ENCODE measurements at places on chromosomes 2 and 18.

GRCh38 chr2:231425811-231426703, 30.5 kb downstream of the B3GNT7 start:
- DNase-seq, result peak; percentile 53

DNA sequence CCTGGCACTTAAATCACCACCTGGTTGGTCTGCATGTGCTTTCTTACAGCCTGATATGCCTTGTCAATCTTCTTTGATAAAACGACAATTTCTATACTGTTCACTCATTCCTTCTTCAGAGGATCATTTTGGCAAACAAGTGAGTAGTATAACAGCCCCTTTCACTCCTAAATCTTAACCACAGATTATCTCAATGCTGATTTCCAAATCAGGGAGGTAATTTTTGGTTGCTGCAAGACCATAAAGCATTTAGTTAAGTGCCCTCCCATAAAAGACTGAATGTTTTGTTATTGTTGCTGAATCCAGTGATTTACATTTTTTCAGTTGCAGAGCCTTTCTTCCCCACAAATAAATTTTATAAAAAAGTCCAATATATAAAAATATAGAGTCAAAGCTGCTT, 129.2 kb upstream of the CYP26B1 start:
- no peak for DNase-seq

DNA sequence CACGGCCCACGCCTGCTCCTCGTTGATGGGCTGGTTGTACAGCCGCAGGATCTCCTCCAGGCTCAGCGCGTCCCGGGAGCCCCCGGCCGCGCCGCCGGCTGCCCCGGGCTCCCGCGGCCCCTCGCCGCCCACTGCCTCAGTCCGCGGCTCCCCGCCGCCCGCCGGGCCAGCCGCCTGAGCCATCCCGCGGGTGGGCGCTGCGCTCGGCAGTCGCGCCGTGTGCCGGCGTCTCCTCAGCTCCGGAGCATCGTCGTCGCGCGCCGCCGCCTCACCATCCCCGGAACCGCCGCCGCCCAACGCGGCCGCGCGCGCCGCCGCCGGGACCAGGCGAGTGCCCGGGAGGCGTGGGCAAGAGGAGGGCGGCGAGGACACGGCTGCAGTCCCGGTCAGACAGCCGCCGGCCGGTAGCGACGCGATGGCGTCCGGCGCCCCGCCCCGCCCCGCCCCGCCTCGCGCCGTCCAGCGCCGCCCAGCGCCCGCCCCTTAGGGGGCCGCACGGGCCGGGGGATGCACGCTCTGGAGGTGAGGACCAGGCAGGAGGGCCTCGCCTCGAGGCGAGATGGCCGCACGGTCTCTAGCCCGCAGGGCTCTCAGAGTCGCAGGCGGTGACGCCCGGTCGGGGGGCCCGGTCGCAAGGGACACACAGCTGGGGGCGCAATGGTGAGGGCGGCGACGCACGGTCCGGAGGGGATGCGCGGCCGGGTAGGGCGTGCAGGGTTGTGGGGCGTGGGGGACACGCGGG, at the start of gene SPIRE1:
Gene SPIRE1, minus strand, starts transcription at position 424 of the 742 bp plus-strand sequence. Its CDS starts 241 bp downstream, at position 183.
- DNase-seq, result peak; percentile 34

DNA sequence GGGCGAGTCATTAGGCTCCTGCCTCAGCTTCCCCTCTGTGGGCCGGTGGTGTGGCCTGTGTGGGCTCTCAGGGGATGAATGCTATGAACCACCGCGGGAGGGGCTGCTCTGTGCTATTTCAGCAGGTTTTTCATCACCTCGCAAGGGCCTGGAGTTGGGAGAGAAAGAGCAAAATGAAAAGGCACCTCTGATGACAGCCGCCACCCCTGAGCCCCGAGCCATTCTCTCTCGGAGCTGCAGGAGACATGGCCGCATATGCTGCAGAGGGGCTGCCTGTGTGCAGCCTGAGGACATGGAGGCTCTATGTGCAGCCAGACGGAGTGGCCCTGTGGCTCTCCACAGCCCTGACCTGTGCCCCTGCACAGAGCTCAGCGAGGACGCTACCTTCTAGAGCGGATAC, 96.2 kb upstream of the CTDP1 start:
- DNase-seq, result no peak

DNA sequence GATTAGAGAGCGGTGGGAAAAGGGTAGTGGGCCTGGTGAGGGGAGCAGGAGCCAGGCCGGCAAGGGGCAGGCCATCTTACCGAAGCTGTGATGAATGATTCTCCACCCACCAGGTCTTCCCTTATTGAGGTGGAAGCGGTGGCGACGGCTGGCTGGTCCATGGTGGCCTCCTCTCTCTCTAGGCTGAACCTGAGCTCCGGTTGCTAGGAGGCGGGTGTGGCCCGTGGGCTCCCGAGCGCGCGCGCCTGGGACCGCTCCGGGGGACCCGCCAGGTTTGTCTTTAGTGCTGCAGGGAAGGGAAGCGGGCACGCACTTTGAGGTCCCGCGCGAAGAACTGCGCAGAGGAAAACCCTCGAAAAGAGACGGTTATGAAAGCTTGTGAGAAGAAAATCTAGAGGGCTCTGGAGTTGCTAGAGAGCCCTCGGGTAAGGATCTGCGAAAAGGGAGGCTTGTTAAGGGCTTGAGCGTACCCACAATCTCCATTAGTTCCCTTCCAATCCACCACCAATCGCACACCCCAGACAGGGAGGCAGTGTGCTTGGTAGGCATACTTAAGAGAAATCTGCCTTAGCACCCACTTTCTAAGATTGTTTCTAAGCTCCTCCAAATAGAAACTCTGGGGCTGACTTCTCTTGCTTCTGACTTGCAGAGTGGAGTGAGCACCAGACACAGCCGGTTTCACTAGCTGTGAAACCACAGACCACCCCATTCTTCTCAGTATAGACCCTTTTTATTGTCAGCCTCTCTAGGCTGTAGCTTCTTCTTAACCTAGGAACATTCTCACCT, at the start of gene STPG4:
Gene STPG4, minus strand, starts transcription at position 218 of the 786 bp plus-strand sequence. Its CDS starts 57 bp downstream, at position 161.
- no peak for DNase-seq

- peak; percentile 90 for DNase-seq
Observed at GRCh38 chr2:136378712-136379595, 261.0 kb upstream of the CXCR4 start.

- no peak for DNase-seq
Observed at GRCh38 chr18:7023581-7023980, 94.0 kb downstream of the LAMA1 start.

GRCh38 chr18:42187611-42188380, 232.8 kb downstream of the PIK3C3 start:
- no peak for DNase-seq

GRCh38 chr2:42147641-42148274, 21.4 kb upstream of the EML4 start:
- DNase-seq, result no peak

GRCh38 chr2:63484901-63485300, 103.4 kb downstream of the WDPCP start:
- no peak for DNase-seq

Data from activated naive CD4-positive, alpha-beta T cell treated with anti-CD3 and anti-CD28 coated beads for 36 hours (primary cell).